ENCODE measurements at places on chromosomes 13 and 19. TPM values are rescaled to one million over a fixed set of nuclear protein-coding genes. Genes with fewer than 3 reads are reported as not detected.
A peak's percentile ranks its signal among the peaks of the same experiment; 100 is the strongest.

DNA sequence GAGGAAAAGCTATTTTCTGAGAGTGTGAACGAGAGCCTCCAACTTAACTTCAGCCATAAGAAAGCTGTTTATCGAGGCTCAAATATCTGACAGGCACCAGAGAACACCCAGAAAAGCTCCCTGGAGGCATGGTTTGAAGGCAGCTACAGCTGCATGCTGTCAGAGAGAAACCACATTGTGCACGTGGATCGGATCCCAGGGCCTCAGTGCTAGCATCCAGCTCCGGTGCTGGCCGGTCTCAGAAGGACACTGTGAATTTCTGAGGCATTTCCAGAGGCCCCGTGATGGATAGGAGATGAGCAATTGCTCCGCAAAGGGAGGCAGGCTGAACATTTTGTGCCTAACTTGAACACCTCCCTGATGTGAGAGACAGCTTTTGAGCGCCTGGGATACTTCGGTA lies 315.7 kb downstream of the FGF9 start:
- H3K27me3 ChIP-seq = no peaks in the 10 kb centered on the region
- peak; percentile 34 for DNase-seq
- H3K27ac ChIP-seq = no peak overlapping the region
- H3K36me3 ChIP-seq = no peaks in the 10 kb centered on the region
- H3K4me3 ChIP-seq = no peak overlapping the region
- no peaks in the 10 kb centered on the region for H3K4me1 ChIP-seq

The PSMD8 gene
- total RNA-seq = 124 TPM

DNA sequence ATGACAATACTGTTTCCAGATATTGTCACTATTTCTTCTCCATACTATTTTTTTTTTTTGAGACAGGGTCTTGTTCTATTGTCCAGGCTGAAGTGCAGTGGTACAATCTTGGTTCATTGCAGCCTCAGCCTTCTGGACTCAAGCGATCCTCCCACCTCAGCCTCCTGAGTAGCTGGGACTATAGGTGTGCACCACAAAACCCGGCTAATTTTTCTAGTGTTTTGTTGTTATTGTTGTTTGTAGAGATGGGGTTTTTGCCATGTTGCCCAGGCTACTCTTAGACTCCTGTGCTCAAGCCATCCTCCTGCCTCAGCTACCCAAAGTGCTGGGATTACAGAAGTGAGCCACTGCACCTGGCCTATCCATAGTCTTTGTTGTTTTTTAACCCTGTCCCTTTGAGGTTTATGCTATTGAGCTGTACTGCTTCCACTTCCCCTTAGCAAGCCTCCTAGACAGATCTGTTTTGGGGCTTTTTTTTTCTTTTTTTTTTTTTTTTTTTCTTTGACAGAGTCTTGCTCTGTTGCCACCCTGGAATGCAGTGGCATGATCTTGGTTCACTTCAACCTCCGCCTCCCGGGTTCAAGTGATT lies 27.6 kb upstream of the MAP3K10 start:
- no peak for DNase-seq
- H3K4me1 ChIP-seq = no peaks in the 10 kb centered on the region
- no peak overlapping the region for H3K4me3 ChIP-seq

The GJB2 gene
- 2.0 TPM for total RNA-seq

- H3K4me1 ChIP-seq = peaks cover 8% of the 10 kb centered on the region
- no peaks in the 10 kb centered on the region for H3K27me3 ChIP-seq
- DNase-seq = no peak
- no peak overlapping the region for H3K27ac ChIP-seq
- peaks cover 10% of the 10 kb centered on the region for H3K36me3 ChIP-seq
- H3K4me3 ChIP-seq = no peak overlapping the region
These were observed 46.2 kb downstream of the CEBPG start for GRCh38 chr19:33419788-33420130.

DNA sequence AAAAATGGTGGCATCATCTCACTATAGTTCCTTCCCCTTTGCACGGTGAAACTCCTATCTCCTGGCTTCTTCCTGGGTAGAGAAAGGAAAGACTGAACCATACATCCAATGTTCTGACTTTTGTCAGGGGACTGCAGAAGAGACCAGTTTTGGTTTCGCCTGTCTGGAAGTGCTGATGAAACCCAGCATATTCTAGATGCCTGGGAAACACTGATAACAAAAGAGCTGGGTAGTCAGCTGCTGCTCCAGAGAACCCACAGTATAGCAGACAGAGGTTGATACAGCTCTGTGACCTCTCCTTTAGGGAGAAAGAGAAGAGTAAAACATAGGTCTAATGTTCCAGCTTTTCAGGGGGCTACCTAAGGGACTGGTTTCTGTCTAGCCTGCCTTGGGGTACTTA lies 695.3 kb downstream of the DIAPH3 start:
- no peaks in the 10 kb centered on the region for H3K4me1 ChIP-seq
- no peak overlapping the region for H3K4me3 ChIP-seq
- H3K36me3 ChIP-seq = no peaks in the 10 kb centered on the region
- DNase-seq = no peak

The ELANE gene
- 6.3 TPM for total RNA-seq

The SIRT6 gene
- 39.6 TPM for total RNA-seq

GRCh38 chr19:4980067-4980466 lies 11.2 kb downstream of the KDM4B start:
- no peak for DNase-seq
- no peak overlapping the region for H3K4me3 ChIP-seq
- no peak overlapping the region for H3K27ac ChIP-seq
- H3K27me3 ChIP-seq = no peaks in the 10 kb centered on the region
- H3K36me3 ChIP-seq = no peaks in the 10 kb centered on the region
- H3K4me1 ChIP-seq = peaks cover 31% of the 10 kb centered on the region

- DNase-seq = no peak
- H3K27ac ChIP-seq = no peak overlapping the region
- H3K4me3 ChIP-seq = no peak overlapping the region
These were observed 100.1 kb downstream of the ERCC5 start for GRCh38 chr13:102945886-102946285.

The CEACAM5 gene
- not detected for total RNA-seq
